Cortex of kidney (tissue), 1 donor: ENCODE measurements at places on chromosomes 4 and X.

GRCh38 chr4:8838961-8839431 lies 32.6 kb downstream of the HMX1 start:
- DNase-seq, result no peak

DNA sequence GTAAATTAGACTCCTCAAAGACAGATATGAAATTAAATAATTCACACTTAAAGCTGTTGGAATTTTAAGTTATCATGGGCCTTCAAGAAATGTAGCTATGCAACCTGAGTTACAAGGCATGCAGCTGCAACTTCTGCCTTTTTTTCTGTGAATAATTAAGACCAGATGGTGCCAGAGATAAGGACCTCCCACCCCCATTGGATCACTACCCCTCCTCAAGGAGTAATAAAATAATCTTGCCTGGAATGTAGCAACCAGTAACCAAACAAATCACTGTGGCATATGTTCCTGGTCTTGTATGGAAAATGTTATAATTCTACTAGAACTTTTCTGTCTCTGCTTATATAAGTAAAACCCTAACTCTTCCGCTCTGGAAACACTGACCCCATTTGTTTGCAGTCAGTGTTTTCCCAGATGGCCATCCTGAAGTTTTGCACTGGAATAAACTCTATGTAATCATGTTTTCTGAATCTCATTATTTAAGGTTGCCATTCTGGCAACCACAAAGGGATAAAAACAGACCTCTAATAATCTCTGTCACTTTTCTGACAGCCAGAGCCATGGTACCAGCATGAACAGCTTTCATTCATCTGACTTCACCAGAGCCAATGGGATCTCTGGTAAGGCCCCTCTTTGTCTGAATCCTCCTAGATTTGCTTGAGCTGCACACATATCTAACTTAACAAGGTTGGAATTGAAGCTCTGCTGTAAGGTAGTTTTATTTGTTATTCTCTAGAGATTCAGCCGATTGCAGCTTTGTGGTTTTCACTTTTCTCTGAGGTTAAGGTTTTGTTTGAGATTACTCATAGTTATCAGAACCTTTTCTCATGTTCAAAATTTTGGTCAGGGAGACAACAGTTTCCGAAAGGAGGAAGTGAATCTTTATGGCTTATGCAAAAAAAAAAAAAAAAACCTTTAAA lies 274.6 kb downstream of the NAF1 start:
- DNase-seq, result no peak

DNA sequence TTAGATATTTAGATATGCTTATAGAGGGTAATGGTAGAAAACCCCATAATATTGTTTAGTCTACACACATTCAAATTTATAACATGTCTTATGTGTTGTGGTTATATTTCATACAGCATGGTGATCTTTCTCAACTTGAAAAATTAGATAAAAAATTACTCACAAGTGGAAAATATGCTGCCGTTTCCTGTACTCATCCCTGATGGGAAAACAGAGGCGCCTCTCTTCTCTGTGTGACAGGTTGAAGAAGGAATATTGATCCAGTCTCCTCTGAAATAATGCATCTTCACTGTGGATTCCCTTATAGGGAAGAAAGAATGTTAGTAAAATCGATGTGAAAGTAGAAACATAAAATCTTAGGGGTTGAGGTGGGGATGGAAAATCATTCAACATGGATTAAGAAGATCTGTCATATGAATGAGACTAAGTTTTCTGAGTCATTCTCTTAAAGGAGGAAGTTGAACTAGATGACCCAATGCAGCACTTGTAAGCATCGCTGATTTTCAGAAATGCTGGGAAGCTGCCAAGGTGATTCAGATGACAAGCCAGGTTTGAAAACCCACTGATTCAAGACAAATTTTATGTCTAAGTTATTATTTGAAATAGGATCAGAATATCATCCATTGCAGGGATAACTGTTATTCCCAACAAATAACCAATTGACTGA lies 70.7 kb downstream of the ANKRD50 start:
- no peak for DNase-seq

GRCh38 chr4:146238107-146238506 lies 23.8 kb downstream of the REELD1 start:
- no peak for DNase-seq
